Activated naive CD8-positive, alpha-beta T cell treated with anti-CD3 and anti-CD28 coated beads, Interleukin-2, amount 10 ng/mL, durations not matched to agents 7 days and 5 days (primary cell): ENCODE measurements at places on chromosomes 2 and 18.

GRCh38 chr2:165888171-165888570, 65.4 kb downstream of the TTC21B start:
- DNase-seq = no peak

GRCh38 chr2:220123751-220124150, 496.3 kb downstream of the SLC4A3 start:
- DNase-seq = no peak

- DNase-seq = no peak
These were observed 917.6 kb upstream of the ACVR2A start for GRCh38 chr2:146927080-146927711.

DNA sequence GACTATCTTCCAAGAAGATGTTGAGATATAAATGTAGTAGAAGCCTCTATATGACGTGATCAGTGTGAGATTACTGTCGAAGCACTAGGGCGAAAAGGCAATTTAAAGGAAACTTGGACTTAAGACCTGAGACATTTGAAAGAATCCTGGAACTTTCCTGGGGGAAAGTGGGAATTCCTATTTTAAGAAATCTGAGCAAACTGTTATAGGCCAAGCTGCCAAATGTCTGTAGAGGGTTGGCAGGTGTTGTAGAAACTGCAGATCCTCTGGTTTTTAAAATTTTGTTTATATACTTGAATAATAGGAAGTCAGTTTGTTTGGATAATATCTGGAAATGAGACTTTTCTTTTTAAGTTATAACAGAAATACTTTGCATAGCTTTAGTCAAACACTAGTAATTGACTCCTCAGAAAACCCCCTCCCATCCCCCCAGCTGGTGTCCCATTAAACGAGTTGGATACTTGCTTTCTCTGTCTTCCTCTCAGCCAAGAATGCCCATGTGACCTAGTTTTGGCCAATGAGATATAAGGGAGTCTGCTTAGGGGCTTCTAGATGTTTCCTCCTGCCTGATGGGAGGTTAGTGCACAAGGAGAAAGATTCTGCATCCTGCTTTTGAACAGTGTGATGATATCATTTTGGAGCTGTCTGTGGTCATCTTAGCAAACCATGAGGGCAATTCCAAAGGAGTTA, 61.2 kb downstream of the MOGAT1 start:
- DNase-seq = no peak

- peak; percentile 80 for DNase-seq
These were observed 475 bp downstream of the B3GNT2 start for GRCh38 chr2:62196278-62196901.

- no peak for DNase-seq
These were observed 19.8 kb downstream of the TSHZ1 start for GRCh38 chr18:75230163-75231052.

- DNase-seq = no peak
These were observed 23.5 kb downstream of the IFIH1 start for GRCh38 chr2:162295009-162295408.

- DNase-seq = no peak
These were observed 192.2 kb downstream of the PLCL1 start for GRCh38 chr2:197996583-197996982.

GRCh38 chr18:63216516-63217311, 102.9 kb downstream of the BCL2 start:
- DNase-seq = no peak

- DNase-seq = no peak
These were observed 245.3 kb downstream of the TSN start for GRCh38 chr2:122000556-122001340.
